Activated CD4-positive, alpha-beta T cell treated with anti-CD3 and anti-CD28 coated beads, Interleukin-2, Interleukin-6, amounts not matched to agents 100 ng/mL and 50 ng/mL, durations not matched to agents 16 hours and 8 hours (primary cell): ENCODE measurements at places on chromosomes 6 and 20.

DNA sequence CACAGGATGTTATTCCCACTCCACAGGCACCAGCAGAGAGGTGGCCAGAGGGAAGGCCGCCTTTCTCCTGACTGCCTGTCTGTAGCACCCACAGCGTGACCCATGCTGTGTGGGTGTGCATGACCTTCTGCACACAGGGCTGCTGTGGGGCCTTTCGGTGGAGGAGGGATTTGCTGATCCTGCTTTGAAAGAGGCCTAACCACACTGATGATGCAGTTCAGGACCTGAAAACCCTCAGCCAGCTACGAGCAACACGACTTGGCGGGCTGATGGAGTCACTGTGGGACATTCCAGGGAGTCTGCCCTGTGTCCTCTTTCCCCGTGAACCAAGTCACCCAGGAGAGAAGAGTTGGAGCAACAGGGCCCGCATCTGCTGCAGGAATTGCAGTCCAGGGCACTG lies 49.1 kb downstream of the SYTL3 start:
- DNase-seq: no peak

GRCh38 chr6:149636124-149636523 lies 12.4 kb downstream of the KATNA1 start:
- DNase-seq: no peak

- no peak for DNase-seq
Measured at GRCh38 chr6:71298459-71298858, 9.8 kb downstream of the OGFRL1 start.

- no peak for DNase-seq
Measured at GRCh38 chr6:57432919-57433684, 115.7 kb downstream of the PRIM2 start.

GRCh38 chr6:7392402-7392801 lies 2.8 kb downstream of the RIOK1 start:
- DNase-seq: no peak

- DNase-seq: no peak
Measured at GRCh38 chr6:112400282-112400681, 53.2 kb downstream of the RFPL4B start.

GRCh38 chr6:46741482-46741881 lies 5.3 kb upstream of the ANKRD66 start:
- no peak for DNase-seq
